ENCODE measurements at places on chromosomes 2 and 18.

DNA sequence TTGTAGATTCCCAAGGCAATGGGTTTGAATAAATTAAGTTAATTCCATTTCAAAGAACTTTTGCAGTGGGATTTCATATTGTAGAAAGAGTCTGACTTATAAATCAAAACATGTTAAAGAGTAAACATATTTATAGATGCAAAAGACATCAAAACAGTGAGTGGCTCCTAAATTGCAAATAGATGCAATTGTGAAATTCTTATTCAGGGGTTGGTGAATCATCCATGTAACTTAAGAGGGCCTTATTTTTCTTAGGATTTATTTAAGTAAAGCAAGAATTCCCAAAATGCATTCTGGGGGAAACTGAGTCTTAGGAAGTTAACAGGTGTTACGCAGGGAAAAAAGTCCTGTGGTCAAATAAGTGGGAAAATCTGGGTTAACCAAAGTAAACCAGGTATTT is 11.3 kb downstream of the TANC1 start:
- no peak for DNase-seq

GRCh38 chr18:33596178-33596854 is 18.3 kb downstream of the ASXL3 start:
- no peak for DNase-seq

DNA sequence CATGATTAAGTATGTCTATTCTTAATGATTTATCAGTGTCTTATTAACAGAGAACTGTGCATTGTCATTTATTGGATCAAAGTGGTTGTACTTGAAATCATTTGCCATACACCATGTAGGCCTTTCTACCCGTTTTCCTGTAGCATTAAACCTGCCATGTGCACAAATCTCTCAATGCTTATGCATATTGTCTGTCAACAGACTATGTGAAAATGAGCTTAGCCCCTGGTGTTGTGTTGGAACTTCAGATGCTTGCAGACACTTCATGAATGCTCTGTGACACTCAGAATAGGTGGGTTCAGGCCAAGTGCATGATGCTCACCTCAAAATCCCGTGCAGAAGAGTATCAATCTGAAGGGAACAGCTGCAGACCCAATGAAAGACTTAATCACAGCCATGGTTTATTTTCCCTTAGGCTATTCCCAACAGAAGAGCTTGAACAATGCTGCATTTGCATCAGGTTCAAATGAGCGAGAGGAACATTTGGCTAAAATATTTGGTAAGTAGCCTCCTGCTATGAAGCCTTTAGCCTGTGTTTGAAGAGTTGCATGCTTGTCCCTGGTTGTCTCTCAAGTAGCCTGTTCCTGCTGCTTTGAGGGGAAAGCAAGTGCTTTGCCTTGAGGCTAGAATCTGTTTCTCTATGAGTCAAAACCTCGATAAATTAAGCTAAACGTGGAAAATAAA is 6.1 kb downstream of the C2orf92 start:
- DNase-seq: no peak

DNA sequence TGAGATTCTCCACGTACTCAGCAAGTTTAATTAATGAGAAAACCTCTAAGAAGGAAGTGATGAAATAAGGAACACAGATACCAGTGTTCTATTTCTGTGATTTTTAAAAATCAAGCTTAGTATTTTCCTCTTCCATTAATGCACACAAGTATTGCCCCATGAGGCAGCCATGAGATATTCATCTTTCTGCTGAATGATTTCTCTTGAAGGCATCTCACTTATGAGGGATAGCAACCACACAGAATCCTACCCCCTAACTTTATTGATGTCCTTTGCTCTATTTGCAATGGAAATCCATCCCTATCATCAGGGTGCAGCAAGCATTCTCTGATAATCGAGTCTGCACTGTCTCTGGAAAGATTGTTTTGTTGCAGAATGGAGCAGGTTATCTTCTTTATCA is 244.1 kb upstream of the NRP2 start:
- DNase-seq: no peak

- DNase-seq: no peak
Measured at GRCh38 chr18:60568220-60568619, 195.6 kb upstream of the MC4R start.

GRCh38 chr18:72107647-72108383 is 436.3 kb downstream of the CBLN2 start:
- DNase-seq: no peak

GRCh38 chr2:95185197-95185596 is 19.6 kb downstream of the ZNF2 start:
- no peak for DNase-seq

DNA sequence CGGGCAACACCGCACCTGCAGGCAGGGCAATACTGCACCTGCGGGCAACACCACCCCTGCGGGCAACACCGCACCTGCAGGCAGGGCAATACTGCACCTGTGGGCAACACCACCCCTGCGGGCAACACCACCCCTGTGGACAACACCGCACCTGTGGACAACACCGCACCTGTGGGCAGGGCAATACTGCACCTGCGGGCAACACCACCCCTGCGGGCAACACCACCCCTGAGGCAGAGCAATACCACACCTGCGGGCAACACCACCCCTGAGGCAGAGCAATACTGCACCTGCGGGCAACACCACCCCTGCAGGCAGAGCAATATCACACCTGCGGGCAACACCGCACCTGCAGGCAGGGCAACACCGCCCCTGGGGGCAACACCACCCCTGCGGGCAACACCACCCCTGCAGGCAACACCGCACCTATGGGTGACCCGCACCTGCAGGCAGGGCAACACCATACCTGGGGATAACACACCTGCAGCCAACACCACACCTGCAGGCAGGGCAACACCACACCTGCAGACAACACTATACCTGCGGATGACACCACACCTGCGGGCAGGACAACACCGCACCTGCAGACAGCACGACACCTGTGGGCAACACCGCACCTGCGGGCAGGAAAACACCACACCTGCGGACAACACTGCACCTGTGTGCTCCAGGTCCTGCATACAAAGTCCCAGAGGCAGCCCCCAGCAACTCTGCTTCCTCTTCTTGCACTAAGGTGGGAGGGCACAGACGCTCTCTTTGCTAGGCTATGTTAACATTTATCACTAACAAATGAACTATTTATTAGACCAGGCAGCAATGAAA is 57.7 kb downstream of the EIPR1 start:
- DNase-seq: no peak

DNA sequence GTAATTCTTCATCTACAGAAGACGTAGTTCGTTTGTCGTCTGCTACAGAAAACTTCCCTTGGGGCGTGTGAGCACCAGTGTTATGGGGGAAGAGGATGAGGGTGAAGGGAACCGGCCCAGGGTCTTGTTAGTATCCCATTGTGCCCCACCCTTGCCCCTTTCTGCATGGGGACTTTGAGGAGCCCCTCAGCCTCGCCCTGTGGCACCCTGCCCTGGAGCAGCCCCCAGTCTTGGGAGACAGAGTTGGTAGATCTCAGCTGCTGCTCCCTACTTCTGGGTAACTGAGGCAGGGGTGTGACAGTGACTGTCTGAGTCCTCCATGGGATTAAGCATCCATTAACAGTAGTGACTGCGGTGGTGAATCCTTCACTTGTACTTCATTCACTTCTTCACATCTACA is 50.1 kb downstream of the RNF144A start:
- DNase-seq: no peak

DNA sequence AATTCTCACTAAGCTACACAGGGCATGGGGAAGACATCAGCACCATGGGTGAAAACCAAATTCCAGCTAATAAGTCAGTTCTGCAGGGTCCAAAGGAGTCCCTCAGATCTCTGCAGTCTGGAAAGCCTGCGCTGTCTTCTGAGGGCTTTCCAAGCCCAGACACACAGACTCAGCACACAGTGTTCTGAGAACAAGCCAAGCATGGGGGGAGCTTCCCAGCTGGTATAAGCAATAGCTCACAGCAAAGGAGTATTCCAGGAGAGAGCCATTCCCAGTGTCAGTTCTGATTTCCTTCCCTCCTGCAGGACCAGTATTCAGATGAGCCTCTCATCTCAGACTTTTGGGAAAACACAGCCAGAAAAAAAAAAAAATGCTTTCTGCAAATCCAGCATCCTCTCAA is 370.8 kb downstream of the TNS1 start:
- DNase-seq: no peak

GRCh38 chr18:7945882-7946281 is 378.8 kb downstream of the PTPRM start:
- no peak for DNase-seq

DNA sequence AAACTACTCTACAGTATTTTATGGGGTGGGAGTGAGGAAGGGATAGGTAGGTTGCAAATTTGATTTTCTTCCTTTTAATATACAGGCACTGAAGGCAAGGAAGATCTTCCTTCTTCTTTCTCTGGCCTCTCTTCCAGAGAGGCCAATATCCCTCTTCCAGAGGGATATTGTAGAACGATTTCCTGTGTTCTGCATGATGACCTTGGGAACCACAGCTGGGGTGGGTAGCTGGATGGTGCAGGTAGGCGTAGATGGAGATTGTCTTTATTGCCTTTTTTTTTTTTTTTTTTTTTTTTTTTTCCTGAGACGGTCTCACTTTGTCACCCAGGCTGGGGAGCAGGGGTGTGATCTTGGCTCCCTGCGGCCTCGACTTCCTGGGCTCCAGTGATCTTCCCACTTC is 49.4 kb downstream of the GATA6 start:
- DNase-seq: no peak

DNA sequence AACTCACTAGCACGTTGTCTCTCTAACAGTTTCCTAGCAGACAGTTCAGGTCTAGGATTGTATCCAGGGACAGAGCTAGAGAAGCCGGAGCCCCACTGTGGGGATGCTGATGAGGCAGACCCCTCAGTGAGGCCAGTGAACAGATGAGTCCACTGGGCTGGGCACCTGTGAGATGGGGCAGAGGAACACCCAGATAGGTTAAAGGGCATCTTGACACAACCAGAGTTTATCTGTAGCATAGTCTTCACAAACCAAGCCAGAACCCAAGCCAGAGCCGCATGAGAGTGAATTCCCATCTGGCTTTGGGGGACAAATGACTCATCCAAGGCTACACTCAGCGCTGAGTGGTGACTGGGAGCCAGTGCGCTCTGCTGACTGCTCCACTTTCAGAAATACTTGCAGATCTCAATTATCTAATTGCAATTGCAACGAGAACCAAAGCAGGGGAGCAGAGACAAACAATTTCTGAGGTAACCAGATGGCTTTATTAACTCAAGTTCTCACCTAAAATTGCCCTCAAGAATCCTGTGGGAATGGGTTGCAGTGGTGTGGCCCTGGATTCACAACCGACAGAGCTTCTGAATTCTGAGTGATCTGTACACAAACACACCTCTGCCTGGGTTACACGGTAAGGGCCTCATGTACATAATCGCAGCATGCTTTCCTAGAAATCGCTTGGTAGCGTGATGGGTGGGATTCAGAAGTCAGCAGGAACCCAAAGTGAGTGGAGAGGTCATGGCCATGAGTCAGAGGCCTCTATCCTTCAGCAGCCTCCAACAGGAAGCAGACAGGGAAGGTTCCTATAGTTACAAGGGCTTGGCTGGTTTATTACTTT is 48.7 kb upstream of the MSH2 start:
- DNase-seq: no peak

- DNase-seq: peak; percentile 87
Measured at GRCh38 chr2:30422444-30423040, 24.5 kb upstream of the LCLAT1 start.

DNA sequence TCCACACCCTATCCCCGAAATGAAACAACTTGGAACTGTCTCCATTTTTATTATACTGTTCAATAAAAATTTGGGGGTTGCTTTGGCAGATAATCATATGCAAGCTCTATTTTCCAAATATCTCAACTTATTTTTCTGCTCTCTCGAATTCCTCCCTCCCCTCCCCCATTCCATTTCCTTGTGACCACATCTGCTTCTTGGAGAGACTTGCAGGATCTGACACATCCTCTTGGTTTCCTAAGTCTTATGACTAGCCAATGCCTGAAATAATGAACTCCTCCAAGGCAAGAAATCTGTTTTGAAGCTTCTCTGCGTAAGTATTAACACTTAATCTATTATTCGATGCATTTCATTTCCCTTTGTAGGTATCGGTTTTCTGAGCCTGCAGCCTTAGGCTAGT is 16.1 kb downstream of the TGIF1 start:
- no peak for DNase-seq

GRCh38 chr2:234978466-234979203 is 26.8 kb downstream of the SH3BP4 start:
- DNase-seq: no peak

GRCh38 chr18:57018845-57019244 is 128.0 kb upstream of the BOD1L2 start:
- no peak for DNase-seq

DNA sequence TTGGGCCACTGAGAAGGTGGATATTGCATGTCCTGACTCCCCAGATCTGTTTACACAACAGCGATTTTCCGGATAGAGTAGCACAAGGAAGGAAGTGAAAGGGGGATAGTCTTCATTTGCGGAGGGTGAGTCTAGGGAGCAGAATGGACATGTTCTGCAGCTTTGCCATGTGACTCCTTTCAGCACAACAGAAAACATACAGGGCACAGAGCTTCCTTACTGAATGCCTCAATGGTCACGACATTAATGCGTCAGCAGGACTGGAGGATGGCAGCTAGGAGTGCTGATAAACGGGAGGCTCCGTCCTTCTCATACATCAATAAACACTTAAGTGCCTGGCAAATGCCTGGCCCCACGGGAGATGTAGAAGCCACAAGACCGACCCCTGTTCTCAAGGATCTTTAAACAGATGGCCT is 163.0 kb downstream of the FAM210A start:
- DNase-seq: no peak

DNA sequence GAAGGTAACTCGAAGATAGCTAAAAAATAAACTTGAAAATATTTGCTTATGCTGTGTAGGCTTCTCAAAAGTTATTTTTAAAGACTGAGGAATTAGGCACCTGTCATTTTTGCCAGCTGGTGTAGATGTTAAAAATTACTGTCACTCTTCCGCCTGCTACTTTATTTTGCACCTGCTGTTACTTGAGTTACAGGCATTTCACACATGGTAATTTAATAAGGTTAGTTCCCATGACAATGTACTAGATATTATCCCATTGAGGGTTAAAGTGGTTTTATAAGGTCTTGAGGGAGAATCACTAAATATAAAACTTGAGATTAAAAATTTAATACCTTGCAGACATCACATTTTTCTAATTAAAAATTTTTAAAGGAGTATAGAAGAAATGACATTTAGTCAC is 26.6 kb downstream of the MYL1 start:
- no peak for DNase-seq

DNA sequence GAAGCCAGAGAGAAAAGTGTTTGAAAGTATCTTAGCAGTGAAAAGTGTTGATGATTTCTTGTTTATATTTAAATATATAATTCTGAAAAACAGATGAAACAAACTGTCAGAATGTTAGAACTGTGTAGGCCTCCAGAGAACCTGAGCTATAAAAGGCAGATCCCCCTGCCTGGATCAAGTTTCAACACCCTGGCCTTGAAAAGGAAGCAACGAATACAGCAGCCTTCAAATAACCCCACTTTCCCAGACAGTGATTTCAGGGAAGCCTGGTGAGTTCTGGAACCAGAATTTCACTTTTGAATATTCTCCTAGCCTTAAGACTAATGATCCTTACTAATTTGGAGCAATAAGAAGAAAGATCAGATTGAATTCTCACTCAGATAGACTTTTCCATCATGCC is 13.3 kb upstream of the TRIM43 start:
- DNase-seq: no peak

GRCh38 chr2:24754985-24755705 is 38.0 kb downstream of the PTRHD1 start:
- DNase-seq: no peak
